Activated T-cell treated with anti-CD3 and anti-CD28 coated beads for 4 hours (primary cell): ENCODE measurements at places on chromosomes 6 and 20.

- no peak for DNase-seq
Observed at GRCh38 chr6:2940851-2941250, 30.5 kb downstream of the SERPINB6 start.

DNA sequence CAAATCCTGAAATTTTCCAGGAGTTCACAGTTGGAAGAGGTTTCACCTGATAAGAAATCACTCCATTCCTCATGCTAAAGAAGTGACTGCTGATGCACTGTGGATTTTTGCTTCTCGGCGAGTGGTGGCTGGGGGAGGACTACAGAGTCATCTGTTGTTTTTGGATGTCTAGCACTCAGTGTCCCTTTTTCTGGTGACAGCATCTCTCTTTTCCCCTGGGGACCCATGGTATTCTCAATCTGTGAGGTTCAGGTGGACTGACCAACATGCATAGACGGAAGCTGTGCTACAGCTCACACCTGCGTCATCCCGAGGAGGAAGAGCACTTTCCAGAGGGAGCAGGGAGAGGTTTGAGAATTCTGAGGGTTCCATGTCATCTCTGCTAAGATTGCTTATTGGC is 42.7 kb upstream of the ZNF831 start:
- DNase-seq: no peak

- no peak for DNase-seq
Observed at GRCh38 chr6:137852346-137852745, 14.7 kb upstream of the TNFAIP3 start.

GRCh38 chr6:166389119-166389518 is 6.4 kb upstream of the MPC1 start:
- DNase-seq: no peak

GRCh38 chr20:61050336-61050890 is 201.6 kb upstream of the CDH4 start:
- DNase-seq: no peak

- no peak for DNase-seq
Observed at GRCh38 chr6:90411292-90411781, 114.7 kb upstream of the BACH2 start.

DNA sequence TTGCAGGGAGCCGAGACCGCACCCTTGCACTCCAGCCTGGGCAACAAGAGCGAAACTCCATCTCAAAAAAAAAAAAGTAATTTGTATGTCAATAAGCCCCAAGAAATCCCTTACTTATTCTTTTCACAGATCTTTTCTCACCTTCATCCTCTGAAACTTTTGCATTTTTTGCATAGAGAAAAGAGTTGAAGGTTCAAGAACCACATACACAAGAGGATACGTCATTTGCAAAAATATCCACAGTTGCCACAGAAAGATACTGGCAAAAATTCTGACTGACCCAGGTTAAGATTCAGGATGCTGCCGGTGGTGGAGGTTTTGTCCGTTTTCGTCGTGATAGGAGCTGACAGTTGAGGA is 94.5 kb downstream of the ZMYND8 start:
- DNase-seq: no peak

DNA sequence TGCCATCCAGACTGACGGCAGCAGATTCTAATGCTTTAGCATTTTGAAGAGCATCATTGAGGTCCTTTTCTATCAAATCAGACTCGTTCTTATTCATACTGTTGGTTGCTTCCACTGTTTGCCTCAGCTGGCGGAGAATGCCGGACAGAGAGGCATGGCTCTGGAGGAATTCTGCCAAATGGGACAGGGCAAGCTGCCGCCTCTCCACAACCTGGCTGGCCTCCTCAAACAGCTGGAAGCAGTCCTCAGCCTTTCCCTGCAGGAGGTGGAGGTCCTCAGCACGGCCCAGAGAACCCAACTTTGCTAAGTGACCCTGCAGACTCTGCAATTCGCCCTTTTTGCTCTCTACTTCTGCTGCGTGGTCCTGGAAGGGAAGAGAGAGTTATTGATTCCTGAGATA is 220.5 kb downstream of the SYNE1 start:
- DNase-seq: no peak

DNA sequence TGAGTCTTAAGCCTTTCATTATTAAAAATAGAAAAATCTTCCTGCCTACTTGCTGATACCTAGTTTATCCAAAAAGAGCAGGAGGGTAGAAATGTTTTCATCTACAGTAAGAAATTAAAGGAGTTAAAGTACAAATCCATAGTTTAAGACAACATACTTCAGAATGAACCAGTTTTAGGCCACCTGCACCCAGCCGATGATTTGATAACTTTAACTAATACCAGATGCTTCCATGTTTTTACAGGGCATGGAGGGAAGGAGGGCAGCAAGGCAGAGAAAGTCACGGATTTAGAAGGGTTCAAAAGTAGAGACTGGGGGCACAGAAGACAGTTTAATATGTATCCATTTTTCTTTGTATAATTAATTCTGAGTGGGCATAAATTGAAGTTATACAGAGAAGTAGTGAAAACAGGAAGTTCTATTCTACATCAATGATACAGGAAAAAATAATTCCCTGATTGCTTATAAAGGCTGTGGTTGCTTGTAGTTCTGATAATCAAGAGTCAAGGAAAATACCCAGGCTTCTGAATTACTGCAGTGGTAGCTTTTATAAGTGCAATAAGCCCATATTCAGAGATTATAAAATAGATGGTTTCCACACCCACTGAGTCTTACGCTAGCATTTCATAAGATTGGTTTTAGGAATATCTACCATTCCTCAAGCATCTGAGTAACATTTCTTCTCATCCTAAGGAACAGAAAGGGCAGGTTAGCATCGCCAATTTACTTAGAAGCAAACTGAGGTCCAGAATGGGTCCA is 72.0 kb downstream of the GMDS start:
- DNase-seq: no peak

GRCh38 chr20:58843128-58843556 is 7.6 kb downstream of the GNAS-AS1 start:
- no peak for DNase-seq

- no peak for DNase-seq
Observed at GRCh38 chr6:27650620-27651370, 177.9 kb upstream of the ZNF184 start.

DNA sequence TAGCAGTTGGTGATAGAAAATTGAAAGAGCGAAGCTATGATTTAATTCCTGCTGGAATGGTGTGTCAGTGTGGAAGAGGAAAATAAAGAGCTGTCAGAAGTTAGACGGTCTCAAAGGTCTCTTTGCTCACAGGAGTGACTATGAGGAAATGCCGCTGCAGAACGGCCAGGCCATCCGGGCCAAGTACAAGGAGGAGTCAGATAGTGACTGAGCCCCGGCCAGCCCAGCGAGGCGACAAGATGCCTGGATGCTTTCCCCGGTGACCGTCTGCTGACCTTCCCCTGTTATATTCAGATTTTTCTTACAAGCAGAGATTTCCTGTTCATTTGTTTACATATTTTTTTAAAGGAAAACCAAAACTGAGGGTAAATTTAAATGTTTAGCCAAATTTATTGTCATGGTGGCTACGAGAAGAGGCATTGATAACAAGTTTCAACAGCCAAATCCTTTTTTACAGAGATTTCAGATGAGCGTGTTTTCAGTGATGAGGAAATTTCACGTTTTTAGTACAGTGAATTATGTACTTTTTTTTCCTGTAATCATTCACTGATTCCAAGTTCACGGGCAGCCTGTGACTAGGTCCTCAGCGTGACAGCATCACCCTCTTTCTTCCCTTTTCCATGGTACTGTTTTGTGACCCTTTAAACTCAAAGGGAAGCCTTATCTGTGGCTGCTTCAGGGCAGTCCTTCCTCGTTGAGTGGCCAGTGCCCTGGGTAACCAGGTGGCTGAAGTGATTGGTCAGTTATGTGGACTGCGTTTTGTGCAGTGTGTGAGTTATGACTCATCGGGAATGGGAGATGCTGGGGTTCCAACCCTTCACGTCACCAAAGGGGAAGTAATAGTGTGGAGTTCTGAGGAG is 12.6 kb downstream of the DYNLT1 start:
- no peak for DNase-seq

- no peak for DNase-seq
Observed at GRCh38 chr6:125300992-125301434, 754 bp downstream of the HDDC2 start.

- DNase-seq: no peak
Observed at GRCh38 chr6:144955392-144955791, 670.3 kb downstream of the UTRN start.

DNA sequence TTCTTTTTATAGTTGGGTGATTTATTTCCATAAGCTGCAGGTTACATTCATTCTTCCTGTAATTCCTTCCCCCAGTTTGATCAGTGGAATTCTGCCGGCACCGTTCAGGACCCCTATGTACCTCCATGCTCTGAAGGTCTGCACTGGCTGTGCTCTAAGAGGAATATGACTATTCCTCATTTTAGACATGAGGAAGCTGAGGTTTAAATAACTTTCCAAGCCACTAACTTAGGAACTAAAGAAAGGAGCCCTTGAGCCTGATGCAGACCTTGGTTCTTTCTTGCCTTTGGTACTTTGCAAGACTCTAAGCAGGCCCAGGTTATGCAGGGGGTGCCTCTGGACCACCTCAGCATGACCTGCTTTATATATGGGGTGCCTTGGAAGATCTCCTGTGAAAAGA is 318.5 kb downstream of the QKI start:
- DNase-seq: no peak

DNA sequence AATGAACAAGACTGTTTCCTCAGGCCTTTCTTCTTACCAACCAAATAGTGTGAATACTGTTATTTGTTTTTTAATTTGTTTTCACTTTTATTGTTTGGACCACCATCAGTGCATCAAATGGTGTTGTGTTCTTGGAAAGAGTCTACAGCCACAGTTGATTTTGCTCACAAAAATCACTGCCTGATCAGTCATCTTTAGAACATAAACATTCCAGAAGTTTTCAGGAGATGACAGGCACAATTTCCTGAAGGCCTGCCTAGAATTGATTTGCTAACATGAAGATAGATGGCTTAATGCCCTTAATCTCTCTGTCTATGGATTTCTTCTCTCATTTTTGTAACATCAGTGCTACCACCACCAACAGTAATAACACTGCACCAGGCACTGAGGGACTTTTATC is 13.5 kb downstream of the IL22RA2 start:
- DNase-seq: no peak

GRCh38 chr20:31260326-31260932 is 3.0 kb downstream of the DEFB115 start:
- DNase-seq: no peak

- no peak for DNase-seq
Observed at GRCh38 chr6:148768646-148769270, 21.9 kb downstream of the UST start.

DNA sequence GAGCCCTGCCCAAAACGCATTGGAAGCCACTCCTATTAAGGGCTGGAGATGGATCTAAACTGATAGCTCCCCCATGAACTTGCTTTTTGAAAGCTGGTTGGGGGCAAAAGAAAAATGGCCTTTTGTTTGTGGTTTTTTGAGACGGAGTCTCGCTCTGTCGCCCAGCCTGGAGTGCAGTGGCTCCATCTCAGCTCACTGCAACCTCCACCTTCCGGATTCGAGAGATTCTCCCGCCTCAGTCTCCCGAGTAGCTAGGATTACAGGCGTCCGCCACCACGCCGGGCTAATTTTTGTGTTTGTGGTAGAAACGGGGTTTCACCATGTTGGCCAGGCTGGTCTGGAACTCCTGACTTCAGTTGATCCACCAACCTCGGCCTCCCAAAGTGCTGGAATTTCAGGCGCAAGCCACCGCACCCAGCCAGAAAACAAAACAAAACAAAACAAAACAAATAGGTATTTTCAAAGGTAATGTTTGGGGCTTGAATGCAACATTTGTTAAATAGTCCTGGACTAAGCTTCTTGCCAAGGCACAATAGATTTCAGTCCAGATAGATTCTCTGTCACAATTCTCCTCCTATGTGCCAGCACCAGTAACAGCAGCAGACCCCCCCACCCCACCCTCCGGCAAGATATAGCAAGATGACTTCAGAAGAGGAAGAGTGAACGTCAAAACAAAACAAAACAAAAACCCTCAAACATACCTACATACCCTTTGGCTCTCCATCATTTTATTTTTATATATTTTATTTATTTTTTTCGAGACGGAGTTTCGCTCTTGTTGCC is 26.5 kb upstream of the ABT1 start:
- no peak for DNase-seq

- no peak for DNase-seq
Observed at GRCh38 chr6:31468311-31468710, 29.6 kb upstream of the MICB start.
